ENCODE measurements at places on chromosomes 5 and 9. TPM values are rescaled to one million over a fixed set of nuclear protein-coding genes. Genes with fewer than 3 reads are reported as not detected.

The FRMD3 gene
- 24.6 TPM for total RNA-seq

The PCDHGA3 gene
- 0.93 TPM for total RNA-seq

The ANKS6 gene
- 20.6 TPM for total RNA-seq

The PRDM9 gene
- total RNA-seq: not detected

The BRINP1 gene
- total RNA-seq: 0.14 TPM

The PCDHA9 gene
- total RNA-seq: 0.07 TPM

The SPATA31C1 gene
- total RNA-seq: not detected

The CMYA5 gene
- total RNA-seq: 0.13 TPM

The PCDHAC2 gene
- 1.8 TPM for total RNA-seq

The ROR2 gene
- not detected for total RNA-seq

The SLC1A3 gene
- not detected for total RNA-seq

The DAP gene
- total RNA-seq: 87.1 TPM

The CEL gene
- total RNA-seq: 0.14 TPM

The MED27 gene
- 27.2 TPM for total RNA-seq

The ARHGEF39 gene
- 1.5 TPM for total RNA-seq

The RAB14 gene
- 78.5 TPM for total RNA-seq

Data from thoracic aorta endothelial cell (primary cell).